Breast epithelium (tissue), 4 donors: ENCODE measurements at places on chromosomes 11 and 22. TPM values are rescaled to one million over a fixed set of nuclear protein-coding genes. Genes with fewer than 3 reads are reported as not detected.

GRCh38 chr22:27347951-27348350, 453.6 kb downstream of the MN1 start:
- no peaks in the 10 kb centered on the region for H3K36me3 ChIP-seq
- no peak overlapping the region for H3K27ac ChIP-seq
- H3K4me3 ChIP-seq: no peak overlapping the region
- no peak for DNase-seq
- H3K27me3 ChIP-seq: no peaks in the 10 kb centered on the region

DNA sequence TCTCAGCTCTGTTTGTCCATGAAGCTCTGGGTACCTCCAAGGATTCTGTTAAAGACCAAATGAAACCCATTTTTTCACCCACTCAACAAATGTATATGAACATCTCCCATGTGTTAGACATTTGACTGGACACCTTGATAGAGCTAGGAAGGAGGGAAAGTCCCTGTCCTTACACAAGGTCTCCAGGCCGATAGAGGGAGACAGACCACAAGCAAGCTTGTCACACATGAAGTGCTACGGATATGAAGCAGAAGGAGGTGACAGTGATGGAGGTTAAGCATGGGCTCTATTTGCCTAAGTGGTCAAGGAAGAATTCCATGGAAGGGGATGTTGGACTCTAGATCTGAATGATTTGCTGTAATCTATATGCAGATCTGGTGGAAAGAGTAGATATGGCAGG, 138.5 kb downstream of the MYO18B start:
- no peak overlapping the region for H3K27ac ChIP-seq
- H3K4me3 ChIP-seq: no peak overlapping the region
- H3K36me3 ChIP-seq: no peaks in the 10 kb centered on the region
- H3K27me3 ChIP-seq: no peaks in the 10 kb centered on the region
- DNase-seq: no peak

GRCh38 chr11:95495706-95496105, 264.7 kb upstream of the SESN3 start:
- H3K4me3 ChIP-seq: no peak overlapping the region
- H3K36me3 ChIP-seq: no peaks in the 10 kb centered on the region
- H3K27me3 ChIP-seq: no peaks in the 10 kb centered on the region
- DNase-seq: no peak

- H3K27ac ChIP-seq: no peak overlapping the region
- H3K36me3 ChIP-seq: no peaks in the 10 kb centered on the region
Measured at GRCh38 chr11:387193-387793, 6.7 kb upstream of the PKP3 start.

DNA sequence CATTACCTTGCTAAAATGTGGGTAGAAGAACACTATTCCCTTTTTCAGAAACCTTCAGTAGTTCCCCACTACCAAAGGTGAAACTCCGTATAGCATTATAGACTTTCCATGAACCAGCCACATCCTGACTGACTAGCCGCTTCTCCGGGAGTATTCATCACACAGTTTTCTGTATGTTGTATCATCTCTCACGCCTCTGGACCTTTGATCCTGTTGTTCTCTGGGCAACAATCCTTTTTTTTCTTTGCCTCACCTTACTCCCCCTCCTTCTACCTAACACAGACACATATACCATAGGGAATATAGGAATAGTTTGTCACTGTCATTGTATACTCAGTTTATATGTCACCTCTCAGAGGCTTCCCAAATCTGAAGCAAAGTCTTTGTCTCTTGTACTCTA, 20.8 kb downstream of the ZC3H12C start:
- no peak for DNase-seq
- no peak overlapping the region for H3K4me3 ChIP-seq
- H3K27me3 ChIP-seq: no peaks in the 10 kb centered on the region
- no peaks in the 10 kb centered on the region for H3K4me1 ChIP-seq
- H3K27ac ChIP-seq: no peak overlapping the region

GRCh38 chr11:8093931-8094575, 13.0 kb downstream of the TUB start:
- no peaks in the 10 kb centered on the region for H3K4me1 ChIP-seq
- H3K27ac ChIP-seq: no peak overlapping the region
- H3K36me3 ChIP-seq: no peaks in the 10 kb centered on the region
- DNase-seq: no peak

DNA sequence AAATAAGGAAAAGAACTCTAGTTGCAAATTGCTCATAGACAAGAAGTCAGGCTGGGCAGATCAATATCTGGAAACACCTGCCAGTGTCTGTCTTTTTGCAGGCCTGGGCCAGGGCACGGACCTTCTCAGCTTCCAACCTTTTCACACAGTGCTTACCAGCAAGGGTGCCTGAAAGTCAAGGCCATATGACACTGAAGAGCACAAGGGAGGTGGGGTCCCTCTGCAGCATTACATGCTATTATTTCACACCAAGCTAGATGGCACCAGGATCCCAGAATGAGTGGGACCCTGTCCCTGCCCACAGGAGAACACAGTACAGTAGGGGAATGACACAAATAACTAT, 5.9 kb upstream of the PEX26 start:
- no peak overlapping the region for H3K4me3 ChIP-seq
- H3K36me3 ChIP-seq: no peaks in the 10 kb centered on the region

- peaks cover 9% of the 10 kb centered on the region for H3K4me1 ChIP-seq
- no peak for DNase-seq
- H3K36me3 ChIP-seq: no peaks in the 10 kb centered on the region
Measured at GRCh38 chr11:78189851-78190250, 1.1 kb downstream of the USP35 start.

GRCh38 chr22:29623553-29624169, 20.2 kb downstream of the NF2 start:
- H3K36me3 ChIP-seq: no peaks in the 10 kb centered on the region
- no peak for DNase-seq
- H3K27ac ChIP-seq: no peak overlapping the region
- peaks cover 4% of the 10 kb centered on the region for H3K4me1 ChIP-seq
- no peak overlapping the region for H3K4me3 ChIP-seq
- no peaks in the 10 kb centered on the region for H3K27me3 ChIP-seq

- no peak overlapping the region for H3K27ac ChIP-seq
- H3K36me3 ChIP-seq: peaks cover 4% of the 10 kb centered on the region
Measured at GRCh38 chr11:66845143-66845875, 2.1 kb downstream of the RCE1 start.

GRCh38 chr11:2526808-2527381, 82.1 kb downstream of the KCNQ1 start:
- H3K4me3 ChIP-seq: no peak overlapping the region
- H3K4me1 ChIP-seq: no peaks in the 10 kb centered on the region
- H3K36me3 ChIP-seq: no peaks in the 10 kb centered on the region
- no peak overlapping the region for H3K27ac ChIP-seq
- H3K27me3 ChIP-seq: no peaks in the 10 kb centered on the region

DNA sequence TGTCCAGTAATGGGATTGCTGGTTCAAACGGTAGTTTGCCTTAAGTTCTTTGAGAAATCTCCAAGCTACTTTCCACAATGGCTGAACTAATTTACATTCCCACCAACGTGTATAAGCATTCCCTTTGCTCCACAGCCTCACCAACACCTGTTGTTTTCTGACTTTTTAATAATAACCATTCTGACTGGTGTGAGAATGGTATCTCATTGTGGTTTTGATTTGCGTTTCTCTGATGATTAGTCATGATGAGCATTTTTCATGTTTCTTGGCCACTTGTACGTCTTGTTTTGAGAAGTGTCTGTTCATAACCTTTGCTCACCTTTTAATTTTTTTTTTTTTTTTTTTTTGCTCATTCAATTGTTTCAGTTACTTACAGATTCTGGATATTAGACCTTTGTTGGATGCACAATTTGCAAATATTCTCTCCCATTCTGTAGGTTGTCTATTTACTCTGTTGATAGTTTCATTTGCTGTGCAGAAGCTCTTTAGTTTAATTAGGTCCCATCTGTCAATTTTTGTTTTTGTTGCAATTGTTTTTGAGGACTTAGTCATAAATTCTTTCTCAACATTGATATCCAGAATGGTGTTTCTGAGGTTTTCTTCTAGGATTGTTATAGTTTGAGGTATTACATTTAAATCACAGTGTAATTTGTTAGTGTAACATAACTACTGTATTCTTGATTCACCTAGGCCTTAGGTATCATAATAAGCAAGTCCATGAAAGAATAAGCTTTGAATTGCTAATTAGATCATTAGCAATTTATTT, 33.0 kb downstream of the CCDC34 start:
- no peak overlapping the region for H3K4me3 ChIP-seq
- no peak for DNase-seq
- H3K36me3 ChIP-seq: no peaks in the 10 kb centered on the region
- H3K27me3 ChIP-seq: no peaks in the 10 kb centered on the region
- no peak overlapping the region for H3K27ac ChIP-seq
- H3K4me1 ChIP-seq: no peaks in the 10 kb centered on the region

DNA sequence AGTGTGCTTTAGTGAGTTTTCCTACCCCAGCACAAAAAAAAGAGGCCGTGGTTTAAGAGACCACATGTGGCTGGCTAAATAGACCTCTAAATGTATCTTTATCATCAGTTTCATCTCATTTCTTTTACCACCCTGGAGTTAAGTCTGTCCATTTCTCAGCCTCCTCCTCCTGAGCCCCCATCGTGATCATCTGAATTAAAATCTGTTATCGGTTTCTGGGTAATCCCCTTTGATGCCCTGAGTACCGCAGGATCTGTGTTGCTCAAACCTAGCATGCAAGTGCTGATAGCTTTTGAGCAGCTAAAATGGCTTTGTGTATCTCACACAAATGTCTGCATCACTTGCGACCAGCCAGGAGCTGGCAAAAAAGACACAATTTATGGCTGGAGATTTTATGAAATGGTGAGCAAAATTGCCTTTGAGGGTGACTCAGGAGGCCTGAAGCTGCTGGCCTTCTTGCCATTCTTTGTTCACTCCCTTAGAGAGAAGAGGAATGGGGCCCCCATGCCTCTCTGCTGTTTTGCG, 236.5 kb downstream of the NTM start:
- H3K27ac ChIP-seq: no peak overlapping the region
- no peaks in the 10 kb centered on the region for H3K4me1 ChIP-seq
- no peak overlapping the region for H3K4me3 ChIP-seq
- no peak for DNase-seq

- H3K27ac ChIP-seq: no peak overlapping the region
- peaks cover 16% of the 10 kb centered on the region for H3K4me1 ChIP-seq
- no peaks in the 10 kb centered on the region for H3K36me3 ChIP-seq
- H3K27me3 ChIP-seq: peaks cover 3% of the 10 kb centered on the region
Measured at GRCh38 chr11:43577566-43578264, 102.8 kb upstream of the HSD17B12 start.

DNA sequence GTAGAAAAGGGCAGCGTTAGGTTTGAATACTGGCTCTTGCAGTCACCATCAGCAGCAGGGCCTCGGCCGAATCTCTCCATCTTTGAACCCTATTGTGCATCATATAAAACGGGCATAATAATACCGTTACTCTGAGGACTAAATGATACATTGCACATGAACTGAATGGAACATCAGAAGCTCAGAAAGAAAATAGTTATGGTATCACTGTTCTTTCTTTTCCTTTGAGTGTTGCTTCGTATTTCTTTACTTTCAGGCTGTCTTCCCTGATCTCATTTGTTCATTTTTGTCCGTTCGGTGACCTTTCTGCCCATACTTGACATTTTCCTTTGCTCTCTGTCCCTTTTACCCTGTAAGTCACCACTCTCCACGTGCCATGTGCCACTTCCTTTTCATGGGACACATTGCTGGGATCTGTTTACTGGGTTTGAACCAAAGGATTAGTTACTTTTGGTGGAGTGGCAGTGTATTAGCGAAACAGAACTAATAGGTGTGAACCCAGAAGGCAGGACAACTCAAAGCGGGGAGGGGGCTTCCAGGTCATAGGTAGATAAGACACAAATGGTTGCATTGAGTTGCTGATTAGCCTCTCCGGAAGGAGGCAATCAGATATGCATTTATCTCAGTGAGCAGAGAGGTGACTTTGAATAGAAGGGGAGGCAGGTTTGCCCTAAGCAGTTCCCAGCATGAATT, 717 bp upstream of the ZNF202 start:
- no peaks in the 10 kb centered on the region for H3K36me3 ChIP-seq
- no peaks in the 10 kb centered on the region for H3K4me1 ChIP-seq
- no peaks in the 10 kb centered on the region for H3K27me3 ChIP-seq
- peak overlapping the region; percentile 82 for H3K4me3 ChIP-seq
- no peak for DNase-seq

DNA sequence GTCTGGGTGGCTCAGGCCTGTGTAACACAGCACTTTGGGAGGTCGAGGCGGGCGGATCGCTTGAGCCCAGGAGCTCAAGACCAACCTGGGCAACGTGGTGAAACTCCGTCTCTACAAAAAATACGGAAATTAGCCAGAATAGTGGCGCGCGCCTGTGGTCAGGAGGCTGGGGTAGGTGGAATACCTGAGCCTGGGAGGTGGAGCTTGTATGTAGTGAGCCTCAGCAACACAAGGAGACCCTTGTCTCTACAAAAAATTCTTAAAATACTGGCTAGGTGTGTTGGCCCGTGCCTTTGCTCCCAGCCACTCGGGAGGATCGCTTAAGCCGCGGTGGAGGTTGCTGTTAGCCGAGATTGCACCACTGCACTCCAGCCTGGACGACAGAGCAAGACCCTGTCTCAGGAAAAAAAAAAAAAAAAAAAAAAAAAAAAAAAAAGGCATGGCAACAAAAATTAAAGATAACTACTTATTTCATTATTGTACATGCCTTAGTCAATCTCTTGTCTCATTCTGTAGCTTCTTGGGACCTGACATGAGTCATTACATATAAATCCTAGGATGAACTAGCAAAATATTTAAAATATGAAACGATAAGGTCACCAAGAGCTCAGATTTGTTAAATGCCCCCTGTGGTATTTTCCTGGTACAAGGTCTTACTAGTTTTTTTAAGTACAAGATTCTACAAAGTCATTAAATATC, 1.1 kb downstream of the TAF1D start:
- DNase-seq: peak; percentile 50
- H3K4me1 ChIP-seq: peaks cover 22% of the 10 kb centered on the region
- peaks cover 16% of the 10 kb centered on the region for H3K36me3 ChIP-seq
- peak overlapping the region; percentile 97 for H3K27ac ChIP-seq

DNA sequence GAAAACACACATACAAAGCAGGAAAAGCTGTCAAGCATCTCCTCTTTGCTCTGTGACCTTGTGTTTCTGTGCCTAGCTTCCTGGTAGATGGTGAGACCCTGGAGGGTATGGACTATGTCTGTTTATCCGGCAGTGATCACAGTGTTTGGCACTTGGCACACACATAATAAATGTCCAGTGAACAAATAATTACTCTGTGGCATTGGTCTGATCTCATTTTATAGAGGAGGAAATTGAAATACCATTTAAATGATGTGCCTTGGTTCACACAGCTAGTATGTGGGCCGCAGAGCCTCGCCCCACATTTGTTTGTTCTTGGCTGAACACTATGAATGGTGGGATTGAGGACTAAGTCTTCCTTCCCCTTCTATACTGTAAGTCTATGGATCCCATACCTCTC, 104.7 kb upstream of the SPON1 start:
- no peak overlapping the region for H3K27ac ChIP-seq
- no peaks in the 10 kb centered on the region for H3K36me3 ChIP-seq
- DNase-seq: no peak
- H3K27me3 ChIP-seq: no peaks in the 10 kb centered on the region

SLC29A2 gene
- total RNA-seq: 4.9 TPM

SLC25A18 gene
- 6.6 TPM for total RNA-seq

MIAT gene
- total RNA-seq: 1.9 TPM

OR52K1 gene
- total RNA-seq: under 0.01 TPM

NLRP6 gene
- total RNA-seq: 2.0 TPM

GRM5 gene
- total RNA-seq: not detected

C11orf86 gene
- total RNA-seq: not detected

OR4D11 gene
- not detected for total RNA-seq

CABP4 gene
- 10.7 TPM for total RNA-seq

DHCR7 gene
- 25.2 TPM for total RNA-seq
